Suppressor macrophage (primary cell): ENCODE measurements at places on chromosomes 16 and 17.

- no peak for DNase-seq
Observed at GRCh38 chr17:65772989-65773388, 211.5 kb upstream of the AXIN2 start.

DNA sequence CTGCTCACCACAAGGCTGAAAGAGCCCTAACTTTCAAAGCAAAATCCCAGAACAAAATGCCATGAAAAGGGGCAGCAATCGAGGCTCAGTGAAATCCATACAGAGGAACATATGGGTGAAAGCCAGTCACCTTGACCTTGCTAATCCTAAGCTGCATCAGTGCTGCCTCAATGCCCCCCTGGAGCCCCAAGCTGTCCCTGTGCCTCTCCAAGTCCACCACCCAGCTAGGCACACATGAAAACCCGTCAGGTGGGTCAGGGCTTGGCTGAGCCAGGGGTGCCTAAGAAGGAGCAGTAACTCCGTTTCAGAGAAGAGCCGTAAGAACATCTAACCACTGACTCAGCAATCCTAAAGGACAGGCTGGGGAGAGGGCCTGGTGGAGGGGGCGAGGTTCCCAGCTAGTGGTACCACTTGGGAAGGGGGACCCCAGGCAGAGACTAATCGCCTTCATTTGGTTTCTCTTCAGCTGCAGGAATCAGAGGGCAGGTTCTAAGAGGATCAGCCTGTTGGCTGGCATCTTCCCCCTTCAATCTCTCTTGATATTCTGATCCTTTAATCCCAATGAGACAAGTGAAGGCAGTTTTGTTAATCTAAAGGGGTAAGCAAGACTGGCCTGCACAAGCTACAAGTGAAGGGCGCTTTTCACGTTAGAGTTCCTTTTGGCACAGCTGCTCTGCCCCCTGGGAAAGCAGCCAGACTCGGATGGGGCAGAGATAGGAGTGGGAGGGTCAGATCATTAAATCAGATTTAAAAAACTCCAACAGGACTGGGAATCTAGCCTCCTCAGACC lies 7.6 kb downstream of the PITPNA start:
- no peak for DNase-seq

- no peak for DNase-seq
Observed at GRCh38 chr17:60909405-60909804, 231.8 kb downstream of the BCAS3 start.

DNA sequence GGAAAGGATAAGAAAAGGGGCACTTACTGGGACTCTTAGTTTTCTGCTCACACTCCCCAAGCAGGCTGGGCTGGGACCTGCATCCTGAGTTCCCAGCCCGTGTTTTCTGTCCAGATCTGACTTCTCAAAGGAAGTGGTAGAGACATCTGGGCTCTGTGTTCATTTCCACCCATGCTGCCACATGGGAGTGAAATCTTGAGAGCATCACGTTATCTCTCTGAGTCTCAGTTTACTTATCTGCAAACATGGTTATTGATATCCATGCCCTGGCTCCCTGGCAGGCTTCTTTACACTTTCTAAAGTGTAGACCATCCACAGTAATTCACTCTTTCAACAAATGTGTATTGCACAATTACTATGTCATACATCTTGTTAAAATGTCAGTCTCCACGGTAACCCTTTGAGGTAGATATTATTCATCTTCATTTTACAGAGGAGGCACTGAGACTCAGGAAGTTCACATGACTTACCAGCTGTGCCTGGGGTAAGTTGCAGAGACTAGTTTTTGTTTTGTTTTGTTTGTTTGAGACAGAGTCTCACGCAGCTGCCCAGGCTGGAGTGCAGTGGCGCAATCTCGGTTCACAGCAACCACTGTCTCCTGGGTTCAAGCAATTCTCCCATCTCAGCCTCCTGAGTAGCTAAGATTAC lies 3.4 kb downstream of the ZNF688 start:
- peak; percentile 88 for DNase-seq

DNA sequence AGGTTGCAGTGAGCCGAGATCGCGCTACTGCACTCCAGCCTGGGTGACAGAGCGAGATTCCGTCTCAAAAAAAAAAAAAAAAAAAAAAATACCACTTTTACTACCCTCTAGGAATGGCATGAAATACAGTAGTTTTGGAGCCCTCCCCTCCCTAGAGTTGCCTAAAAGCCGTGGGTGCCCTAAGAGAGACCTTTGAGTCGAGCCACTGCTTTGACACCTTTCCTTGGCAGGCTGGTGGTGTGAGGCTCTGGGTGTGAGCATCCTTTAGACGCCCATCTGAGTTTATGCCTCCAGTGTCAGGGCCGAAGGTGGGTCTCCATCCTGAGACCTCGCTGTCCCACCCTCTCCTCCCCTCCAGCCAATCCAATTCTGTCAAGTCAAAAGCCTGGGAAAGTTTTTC lies 46.2 kb downstream of the RAP1GAP2 start:
- no peak for DNase-seq

DNA sequence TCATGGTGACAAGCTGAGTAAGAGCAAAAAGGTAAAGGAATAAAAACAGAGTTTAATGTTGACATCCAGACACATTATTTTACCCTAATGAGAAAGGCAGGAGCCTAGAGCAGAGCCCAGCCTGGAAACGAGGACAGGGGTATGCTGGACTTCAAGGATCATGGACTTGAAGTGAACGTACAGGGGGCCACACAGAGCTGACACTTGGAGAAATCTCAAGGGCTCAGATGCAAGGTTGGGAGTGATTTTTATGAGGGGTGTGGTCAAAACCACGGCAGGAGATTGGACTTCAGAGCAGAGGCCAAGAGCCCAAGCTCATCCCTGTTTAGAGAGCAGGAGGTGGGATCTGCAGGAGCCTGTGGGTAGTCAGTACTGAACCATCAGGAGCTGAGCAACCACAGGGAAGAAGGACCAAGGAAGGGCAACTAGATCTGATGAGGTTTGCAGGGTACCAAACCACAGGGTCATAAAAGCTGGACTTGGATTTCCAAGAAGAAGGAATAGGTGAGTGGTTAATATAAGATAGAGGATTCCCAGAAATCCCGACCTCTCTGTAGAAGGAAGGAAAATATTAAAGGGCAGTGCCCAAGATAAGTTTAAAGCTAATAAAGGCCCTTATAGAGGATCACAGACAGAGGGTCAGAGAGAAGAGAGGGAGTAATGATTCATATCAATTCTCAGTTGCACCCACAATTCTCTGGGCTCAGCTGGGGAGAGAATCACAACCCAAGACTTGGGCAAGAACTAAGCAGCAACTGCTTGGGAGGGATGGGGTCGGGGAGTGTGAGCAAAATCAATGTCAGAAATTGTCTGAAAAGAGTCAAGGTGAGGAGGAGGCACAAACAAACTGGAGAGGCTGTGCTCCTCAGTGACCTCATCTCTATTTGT lies 331.7 kb downstream of the SOX9 start:
- DNase-seq: no peak

DNA sequence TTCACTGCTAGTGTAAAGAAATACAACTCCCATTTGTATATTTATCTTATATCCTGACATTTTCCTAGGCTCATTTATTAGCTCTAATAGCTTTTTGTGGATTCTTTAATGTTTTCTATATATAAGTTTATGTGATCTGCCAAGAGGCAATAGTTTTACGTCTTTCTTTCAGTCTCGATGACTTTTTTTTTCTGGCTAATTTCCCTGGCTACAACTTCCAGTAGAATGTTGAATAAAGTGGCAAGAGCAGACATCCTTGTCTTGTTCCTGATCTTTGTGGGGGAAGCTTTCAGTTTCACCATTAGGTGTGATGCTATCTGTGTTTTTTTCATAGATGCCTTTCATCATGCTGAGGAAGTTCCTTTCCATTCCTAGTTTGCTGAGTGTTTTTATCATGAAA lies 43.9 kb upstream of the ABCA3 start:
- no peak for DNase-seq

DNA sequence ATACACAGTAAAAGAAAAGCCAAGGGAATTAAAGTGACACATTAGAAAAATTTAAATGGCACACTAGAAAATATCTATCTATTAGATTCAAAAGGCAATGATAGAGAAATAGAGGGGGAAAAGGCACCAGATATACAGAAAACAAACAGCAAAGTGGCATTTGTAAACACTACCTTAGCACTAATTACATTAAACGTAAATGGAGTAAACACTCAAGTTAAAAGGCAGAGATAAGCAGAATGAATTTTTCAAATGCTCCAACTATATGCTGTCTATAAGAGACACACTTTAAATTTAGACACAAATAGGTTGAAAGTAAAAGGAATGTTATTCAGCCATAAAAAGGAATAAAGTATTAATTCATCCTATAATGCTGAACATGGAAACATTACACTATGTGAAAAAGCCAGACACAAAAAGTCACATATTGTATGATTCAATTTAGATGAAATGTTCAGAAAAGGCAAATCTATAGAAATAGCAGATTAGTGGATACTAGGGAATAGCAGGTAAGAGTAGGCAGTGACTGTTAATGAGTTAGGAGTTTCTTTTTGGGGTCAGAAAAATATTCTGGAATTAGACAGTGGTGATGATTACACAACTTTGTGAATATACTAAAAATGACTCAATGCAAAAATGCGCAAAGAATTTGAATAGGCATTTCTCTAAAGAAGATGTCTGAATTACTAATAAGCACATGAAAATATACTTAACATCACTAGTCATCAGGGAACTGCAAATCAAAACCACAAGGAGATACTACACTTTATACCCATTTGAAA lies 92.4 kb downstream of the BRIP1 start:
- no peak for DNase-seq

DNA sequence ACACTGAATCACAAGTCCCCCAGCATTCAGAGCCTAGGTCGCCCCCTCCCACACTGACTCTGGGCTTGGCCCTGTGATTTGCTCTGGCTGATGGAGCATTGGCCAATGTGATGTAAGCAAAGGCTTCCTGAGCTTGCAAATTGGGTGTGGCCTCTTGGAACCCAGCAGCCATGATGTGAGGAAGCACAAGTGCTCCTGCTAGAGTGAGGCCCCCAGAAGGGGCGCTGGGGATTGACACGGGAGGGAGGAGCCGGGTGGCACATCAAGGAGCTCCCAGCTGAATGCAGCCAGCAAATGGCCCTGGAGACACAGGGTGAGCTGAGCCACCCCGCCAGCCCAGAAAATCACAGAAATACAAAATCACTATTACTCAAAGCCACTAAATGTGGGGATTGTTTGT lies 308.5 kb downstream of the C16orf95 start:
- DNase-seq: no peak

- DNase-seq: no peak
Observed at GRCh38 chr17:62206550-62206949, 141.5 kb upstream of the MED13 start.

- DNase-seq: peak; percentile 42
Observed at GRCh38 chr16:30028438-30029076, 2.5 kb downstream of the TLCD3B start.

DNA sequence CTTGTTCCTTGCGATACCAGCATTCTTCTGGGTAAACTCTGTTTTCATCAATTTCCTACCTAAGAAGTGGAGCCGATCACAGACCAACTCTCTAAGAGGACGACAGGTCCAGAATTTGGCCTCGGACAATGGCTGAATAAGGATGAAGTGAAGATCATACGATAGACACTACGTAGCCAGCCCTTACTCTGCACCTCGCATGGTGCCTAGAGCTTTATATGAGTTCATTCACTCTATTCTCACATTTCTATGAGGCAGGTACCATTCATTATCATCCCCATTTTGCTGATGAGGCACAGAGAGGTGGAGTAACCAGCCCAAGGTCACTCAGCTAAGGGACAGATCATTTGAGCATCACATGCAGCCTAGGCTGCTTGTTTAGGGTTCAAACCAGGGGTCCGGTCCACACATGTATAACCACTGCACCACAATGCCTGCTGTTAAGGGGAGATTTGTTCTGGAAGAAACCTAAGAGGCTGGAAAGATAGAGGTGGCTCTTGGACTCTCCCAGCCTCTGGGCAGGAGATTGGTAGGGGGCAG lies 78.6 kb downstream of the MYH11 start:
- DNase-seq: no peak

DNA sequence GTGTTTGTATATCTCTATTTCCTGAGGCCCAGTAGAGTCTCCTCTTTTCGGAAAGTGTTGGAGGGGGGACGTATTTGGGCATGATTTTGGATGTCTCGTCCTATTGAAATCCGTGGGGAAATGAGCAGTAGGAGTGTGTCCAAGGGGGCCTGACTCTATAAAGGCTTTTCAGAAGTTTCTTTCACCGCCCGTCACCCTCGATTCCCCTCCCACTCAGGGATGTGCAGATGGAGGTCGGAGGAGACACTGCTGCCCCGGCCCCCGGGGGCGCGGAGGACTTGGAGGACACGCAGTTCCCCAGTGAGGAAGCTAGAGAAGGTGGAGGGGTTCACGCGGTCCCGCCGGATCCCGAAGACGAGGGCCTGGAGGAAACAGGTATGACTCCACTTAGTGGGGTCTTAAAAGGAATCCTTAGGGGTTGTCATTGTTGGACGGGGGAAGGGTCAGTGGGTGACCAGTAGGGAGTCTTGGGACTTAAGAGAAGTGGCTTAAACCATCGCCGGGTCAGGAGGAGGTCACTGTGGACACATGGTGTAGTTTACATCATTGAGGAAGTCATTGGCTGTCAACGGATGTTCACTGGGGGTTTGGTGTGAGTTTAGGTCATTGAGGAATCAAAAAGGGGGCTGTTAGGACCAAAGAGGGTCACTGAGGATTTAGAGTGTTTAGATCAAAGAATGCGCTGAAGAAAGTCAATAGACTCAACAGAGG lies 424 bp downstream of the MON1B start:
- peak; percentile 72 for DNase-seq

- DNase-seq: no peak
Observed at GRCh38 chr16:84979516-84979915, 31.8 kb downstream of the ZDHHC7 start.

DNA sequence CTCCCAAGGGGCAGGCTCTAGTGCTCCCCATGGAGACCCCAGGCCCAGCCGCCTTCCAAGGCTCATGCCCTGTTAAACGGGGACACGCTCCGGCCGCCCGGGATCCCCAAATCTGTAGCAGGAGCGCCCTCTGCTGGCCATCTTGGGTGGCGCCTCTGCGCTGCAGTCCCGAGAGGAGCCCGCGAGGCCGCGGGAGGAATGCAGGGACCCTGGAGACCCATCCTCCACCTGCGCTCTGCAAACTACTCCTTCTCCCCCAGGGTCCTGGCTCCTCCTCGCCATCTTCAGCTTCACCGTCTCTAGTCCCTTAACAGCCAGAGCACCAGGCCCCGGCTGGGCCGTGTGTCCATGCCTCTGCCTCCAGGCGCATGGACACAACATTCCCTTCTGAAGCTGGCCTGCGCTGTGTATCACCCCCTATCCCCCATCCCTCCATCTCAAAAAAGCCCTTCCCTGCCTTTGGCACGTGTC lies 23.6 kb upstream of the KRT17 start:
- DNase-seq: peak; percentile 93

GRCh38 chr17:45121055-45121454 lies 11.3 kb downstream of the PLCD3 start:
- no peak for DNase-seq

- peak; percentile 99 for DNase-seq
Observed at GRCh38 chr16:667780-668518, at the start of gene RHOT2. Gene RHOT2 (plus strand): TSS chr16:668132. CDS start chr16:668200, 68 bp downstream.

DNA sequence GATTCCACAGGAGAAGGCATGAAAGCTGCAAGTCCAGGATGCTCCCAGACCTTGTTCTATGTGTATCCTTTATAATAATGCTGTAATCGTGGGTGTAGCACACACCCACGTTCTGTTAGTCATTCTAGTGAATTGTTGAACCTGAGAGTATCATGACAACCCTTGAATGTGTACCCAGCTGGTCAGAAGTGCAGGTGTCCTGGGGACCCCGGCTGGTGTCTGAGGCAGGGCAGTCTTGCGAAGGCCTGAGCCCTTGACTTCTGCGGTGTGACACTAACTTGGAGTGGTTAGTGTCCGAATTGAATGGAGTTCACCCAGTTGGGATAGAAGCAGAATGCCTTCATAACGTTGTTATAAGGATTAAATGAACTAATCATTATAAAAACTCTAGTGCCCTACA lies 218.0 kb upstream of the TNRC6C start:
- no peak for DNase-seq
